ENCODE measurements at places on chromosomes 2 and 18. TPM values are rescaled to one million over a fixed set of nuclear protein-coding genes. Genes with fewer than 3 reads are reported as not detected.

The CAVIN2 gene
- 72.9 TPM for total RNA-seq

The ANKRD62 gene
- total RNA-seq: not detected

The AGXT gene
- not detected for total RNA-seq

The MDH1 gene
- 258 TPM for total RNA-seq

The SLC8A1 gene
- total RNA-seq: 0.29 TPM

The CXCR4 gene
- total RNA-seq: 0.56 TPM

The TM4SF20 gene
- total RNA-seq: 6.6 TPM

The RNF152 gene
- total RNA-seq: 0.13 TPM

The TBR1 gene
- total RNA-seq: 0.07 TPM

The CHRND gene
- not detected for total RNA-seq

The DLX2 gene
- total RNA-seq: 0.66 TPM

The IL1RL1 gene
- 1.0 TPM for total RNA-seq

The ANKRD23 gene
- 1.2 TPM for total RNA-seq

The ATP6V1C2 gene
- 0.15 TPM for total RNA-seq

The HADHA gene
- total RNA-seq: 115 TPM

The CYP26B1 gene
- total RNA-seq: 14.7 TPM

The FLACC1 gene
- 0.46 TPM for total RNA-seq

Measured in A549 treated with Hydrocortisone at 1 μM for 4 hours (cell line).